ENCODE measurements at places on chromosomes 7 and 10. TPM values are rescaled to one million over a fixed set of nuclear protein-coding genes. Genes with fewer than 3 reads are reported as not detected.

Gene OGDHL
- under 0.01 TPM for total RNA-seq

Gene WEE2
- not detected for total RNA-seq

Gene ASB10
- not detected for total RNA-seq

Gene SLC4A2
- 65.4 TPM for total RNA-seq

Gene GOLGA7B
- total RNA-seq = not detected

Gene POLR2J2
- 11.4 TPM for total RNA-seq

Gene CUL1
- total RNA-seq = 49.0 TPM

Gene TMEM236
- total RNA-seq = 0.09 TPM

Gene OR2A42
- total RNA-seq = not detected

DNA sequence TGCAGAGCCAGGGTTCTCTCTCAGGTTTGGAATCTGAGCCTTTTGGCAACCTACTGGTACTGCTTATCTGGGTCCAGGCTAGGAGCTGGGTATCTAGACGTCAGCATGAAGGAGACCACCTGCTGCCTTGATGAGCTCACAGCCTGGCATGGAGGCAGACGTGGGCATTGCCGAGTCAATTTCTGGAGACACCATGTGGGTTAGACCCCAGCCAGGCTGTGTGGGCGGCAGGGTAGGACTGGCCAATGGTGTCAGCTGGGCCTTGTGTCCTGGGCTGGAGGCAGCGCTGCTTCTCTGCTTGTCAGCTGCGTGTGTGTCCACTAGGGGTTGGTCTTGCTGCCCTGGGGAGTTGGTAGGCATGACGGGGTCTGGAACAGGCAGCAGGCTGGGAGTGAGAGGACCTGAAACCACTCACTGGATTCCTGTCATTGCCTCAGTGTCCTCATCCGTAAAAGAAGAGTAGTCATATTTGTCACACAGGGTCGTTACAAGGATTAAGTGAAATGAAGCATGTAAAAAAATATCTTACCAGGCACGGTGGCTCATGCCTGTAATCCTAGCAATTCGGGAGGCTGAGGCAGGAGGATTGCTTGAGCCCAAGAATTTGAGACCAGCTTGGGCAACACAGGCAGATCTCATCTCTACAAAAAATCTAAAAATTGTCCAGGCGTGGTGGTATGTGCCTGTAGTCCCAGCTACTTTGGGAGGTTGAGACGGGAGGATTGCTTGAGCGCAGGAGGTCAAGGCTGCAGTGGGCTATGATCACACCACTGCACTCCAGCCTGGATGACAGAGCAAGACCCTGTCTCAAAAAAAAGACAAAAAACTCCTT is 31.7 kb upstream of the ANKRD2 start:
- DNase-seq = peak; percentile 65

DNA sequence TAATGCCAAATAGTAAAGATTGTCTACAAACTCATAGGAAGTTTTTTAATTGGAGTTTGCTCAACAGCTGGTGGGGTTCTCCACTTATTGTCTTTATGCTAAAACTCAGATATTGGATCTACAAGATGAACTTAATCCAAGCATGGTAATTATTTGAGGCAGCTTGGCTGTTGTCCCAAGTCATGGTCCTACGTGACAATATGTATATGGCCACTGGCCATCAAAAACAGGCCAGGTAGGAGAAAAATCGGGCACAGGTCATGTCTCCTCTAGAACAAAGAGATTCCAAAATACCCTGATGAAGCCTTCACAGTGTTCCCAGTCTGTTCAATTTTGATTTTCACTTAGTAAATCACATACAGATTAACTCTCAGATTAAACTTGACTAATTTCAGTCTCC is 606.4 kb downstream of the TNS3 start:
- no peak for DNase-seq

- peak; percentile 32 for DNase-seq
These were observed 161.1 kb downstream of the RPS24 start for GRCh38 chr10:78194539-78195402.

- DNase-seq = no peak
These were observed 541 bp upstream of the PFKFB3 start for GRCh38 chr10:6202098-6202683.

DNA sequence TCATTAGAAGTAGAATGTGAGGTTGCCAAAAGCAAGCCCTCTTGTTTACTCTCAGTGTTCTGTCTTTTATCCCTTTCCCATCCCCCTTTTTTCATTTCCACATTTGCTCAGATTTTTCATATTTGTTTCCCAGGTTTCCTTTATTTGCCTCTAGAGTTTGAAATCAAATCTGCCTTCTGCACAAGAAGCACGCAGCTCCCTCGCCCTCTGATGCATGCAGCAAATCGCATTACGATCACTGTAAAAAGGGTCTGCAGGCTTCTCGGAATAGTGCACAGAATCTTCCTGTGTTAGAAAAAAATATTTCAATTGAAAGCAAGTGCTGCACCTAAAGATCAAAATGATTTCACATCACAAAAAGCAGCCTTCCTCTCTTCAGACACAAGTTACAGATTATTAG is 129.0 kb downstream of the GPAM start:
- DNase-seq = no peak

GRCh38 chr7:37832194-37832593 is 16.2 kb upstream of the NME8 start:
- DNase-seq = peak; percentile 44

- no peak for DNase-seq
These were observed 39.2 kb downstream of the CDC123 start for GRCh38 chr10:12235116-12235694.
